MG63 (cell line): ENCODE measurements at places on chromosomes 3 and 15.

GRCh38 chr15:41238100-41238499 lies 7.0 kb downstream of the CHP1 start:
- DNase-seq = no peak

DNA sequence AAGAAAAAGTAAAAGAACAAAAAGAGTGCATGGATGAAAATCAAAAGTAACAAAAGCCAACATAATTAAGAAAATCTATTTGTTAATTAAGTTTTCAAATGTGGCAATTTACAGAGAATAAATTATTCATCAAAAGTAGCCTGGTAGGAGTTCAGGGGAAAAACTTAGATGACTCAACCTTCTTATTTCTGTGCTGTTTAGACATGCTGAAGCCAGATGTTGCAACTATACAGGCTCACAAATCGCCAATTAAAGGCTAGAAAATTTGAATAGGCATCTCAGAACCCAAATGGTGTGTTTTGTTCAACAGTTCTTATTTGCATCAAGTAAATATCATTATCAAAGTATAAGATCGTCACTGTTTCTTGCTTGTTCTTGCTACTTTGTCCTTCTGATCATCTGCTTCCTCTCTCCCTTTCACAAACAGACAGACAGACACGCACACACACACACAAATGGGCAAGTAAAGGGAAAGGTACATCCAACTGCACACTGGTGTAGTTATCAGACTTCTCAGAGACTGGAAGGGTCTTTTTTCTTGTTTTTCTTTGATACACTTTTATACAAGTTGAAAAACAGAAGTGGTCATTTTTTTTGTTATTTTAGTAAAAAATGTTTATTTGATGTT lies 572.2 kb downstream of the MECOM start:
- no peak for DNase-seq

GRCh38 chr15:80514071-80514780 lies 110.0 kb downstream of the ARNT2 start:
- no peak for DNase-seq

DNA sequence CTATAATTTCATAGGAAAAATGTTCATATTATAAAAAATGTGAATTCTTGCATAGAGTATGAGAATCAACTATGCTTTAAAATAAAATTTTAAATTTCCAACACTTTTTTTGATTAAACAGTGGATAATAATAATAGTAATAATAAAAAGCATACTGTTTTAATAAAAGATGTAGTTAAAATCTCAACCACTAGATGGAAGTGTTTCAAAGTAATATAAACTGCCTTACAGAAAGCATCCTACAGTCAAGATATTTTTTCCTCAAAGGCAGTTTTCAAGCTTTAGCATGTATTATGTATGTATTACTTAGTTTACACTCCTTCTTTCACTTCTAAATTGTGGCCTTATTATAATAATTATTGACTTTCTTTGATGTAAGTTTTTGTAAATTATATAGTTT lies 217.5 kb downstream of the CHL1 start:
- no peak for DNase-seq

DNA sequence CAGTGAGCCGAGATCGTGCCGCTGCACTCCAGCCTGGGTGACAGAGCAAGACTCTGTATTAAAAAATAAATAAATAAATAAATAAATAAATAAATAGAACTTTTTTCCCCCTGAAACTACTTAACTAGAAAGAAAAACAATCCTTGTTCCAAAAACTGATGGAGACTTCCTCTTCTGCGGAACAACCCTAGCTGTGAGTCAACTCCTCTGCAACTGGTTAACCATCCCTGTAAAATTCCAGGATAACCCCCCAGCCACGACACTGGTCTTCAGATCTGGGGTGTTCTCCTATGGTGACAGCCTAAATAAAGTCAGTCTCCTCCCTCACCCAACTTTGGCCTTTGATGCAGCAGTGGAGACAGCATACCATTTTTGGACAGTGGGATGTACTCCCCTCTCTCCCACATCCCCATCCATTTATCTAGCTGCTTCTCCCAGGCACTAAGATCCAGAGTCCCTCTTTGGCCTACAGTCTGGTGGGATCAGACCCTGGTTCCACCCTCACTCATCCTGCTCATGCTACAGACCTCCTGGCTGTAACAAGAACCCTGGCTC lies 352.6 kb downstream of the OCA2 start:
- no peak for DNase-seq

DNA sequence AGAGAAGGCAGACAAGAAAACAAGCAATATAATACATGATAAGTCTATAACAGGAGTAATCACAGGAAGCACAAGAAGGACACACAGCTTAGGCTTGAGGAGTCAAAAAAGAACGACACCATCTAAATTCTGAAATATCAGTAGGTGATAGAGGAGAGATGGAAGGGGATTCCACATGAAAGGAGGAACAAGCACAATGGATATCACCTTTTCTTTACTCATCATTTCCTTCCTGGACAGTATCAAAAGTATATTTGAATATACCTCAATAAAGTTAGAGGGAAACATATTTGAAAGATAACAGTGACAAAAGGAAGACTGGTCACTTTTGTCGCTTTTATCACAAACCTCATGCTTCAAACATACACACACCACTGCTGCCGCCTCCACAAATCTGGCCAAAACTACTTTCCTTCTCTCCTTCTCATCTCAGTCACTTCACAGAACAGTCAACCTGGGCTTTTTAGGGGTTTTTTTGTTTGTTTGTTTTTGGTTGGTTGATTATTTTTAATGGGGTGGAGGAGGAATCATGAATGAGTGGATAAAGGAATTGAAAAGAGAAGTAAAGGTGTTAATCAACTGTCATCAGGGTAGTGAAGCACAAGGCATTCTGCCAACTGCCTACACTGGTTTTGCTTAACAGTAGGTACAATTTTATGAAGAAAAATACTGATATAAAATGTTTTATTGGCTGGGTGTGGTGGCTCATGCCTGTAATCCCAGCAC lies 18.5 kb downstream of the DENND4A start:
- DNase-seq = no peak
